Skin of body (tissue), 3 donors: ENCODE measurements at places on chromosomes 4 and X.

DNA sequence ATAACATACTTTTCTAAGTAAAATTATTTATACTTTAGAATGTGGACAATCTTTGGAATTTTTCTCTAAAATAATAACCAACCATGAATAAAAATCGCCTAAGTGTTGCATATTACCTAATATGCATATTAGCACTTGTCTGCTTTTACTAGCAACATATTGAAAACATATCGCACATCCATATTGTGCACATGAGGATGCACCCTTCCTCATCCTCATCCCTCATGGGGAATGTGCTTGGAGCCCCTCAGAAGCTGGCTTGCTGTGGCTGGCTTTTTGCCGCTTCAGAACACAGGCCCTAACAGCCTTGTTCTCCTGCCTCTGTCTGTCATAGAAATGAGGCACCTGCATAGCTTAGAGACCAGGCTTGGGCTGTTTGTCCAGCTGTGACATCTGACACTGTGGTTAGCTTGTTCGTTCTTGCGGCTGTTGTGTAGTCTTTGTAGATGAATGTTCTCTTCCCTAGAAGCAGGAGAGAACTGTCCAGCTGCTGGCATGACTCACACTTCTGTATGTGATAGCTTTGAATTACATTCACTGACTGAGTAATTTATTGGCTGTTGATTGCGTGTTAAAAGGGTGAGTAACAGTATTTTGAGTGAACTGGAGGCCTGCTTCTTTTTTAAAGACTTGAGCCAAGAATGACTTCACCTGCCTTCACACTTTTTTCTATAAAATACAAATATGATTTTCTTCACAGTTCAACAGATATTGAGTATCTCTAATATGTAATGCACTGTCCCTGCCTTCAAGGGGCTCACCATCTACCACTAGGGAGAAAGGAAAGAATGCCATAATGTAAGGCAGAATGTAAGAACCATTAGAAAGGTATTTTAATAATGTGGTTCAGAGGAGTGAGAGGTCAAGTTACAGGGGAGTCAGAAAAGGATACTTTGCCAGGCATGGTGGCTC is 81.9 kb downstream of the HMGB2 start:
- peak; percentile 11 for DNase-seq

DNA sequence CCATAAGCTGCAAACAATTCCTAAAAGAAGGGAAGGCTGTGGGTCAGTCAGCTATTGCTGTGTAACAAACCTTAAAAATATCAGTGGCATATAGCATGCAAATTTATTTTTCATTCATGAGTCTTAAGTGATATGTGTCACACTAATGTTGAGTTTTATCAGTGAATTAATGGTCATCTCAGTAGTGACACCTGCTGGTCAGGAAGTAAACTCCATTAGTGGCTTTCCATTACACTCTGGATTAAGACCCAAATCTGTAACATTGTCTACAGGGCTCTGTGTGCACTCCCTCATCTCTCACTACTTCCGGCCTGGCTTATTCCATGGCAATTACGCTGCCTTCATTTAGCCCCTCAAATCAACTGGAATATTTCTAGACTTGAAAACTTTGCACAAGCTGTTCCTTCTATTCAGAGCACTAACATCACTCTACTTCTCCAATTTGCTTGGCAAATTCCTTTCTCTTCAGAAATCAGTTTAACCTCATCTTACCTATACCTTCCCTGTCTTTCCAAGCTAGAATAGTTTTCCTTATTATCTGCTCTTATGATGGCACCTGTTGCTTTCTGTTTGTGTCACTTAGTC is 217.3 kb upstream of the TAPT1 start:
- DNase-seq: peak; percentile 4

DNA sequence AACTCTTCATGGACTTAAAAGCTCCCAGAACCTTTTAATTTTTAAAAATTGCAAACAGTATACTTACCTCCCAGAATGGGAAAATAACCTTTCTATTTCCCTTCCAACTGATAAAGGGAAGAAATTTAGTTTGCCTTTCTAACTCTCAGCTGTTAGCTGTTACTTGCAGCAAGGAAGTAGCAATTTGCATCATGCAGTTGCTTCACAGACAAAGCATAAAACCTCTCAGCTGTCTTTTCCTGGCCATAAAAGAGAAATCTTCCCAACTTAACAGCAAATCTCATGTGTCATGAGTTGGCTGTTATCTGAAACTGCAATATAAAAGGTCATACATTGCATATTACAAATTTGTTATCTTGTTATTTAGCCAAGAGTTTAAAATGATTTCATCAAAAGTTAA is 18.4 kb downstream of the C4orf17 start:
- no peak for DNase-seq

GRCh38 chr4:14241574-14241973 is 614.0 kb upstream of the BOD1L1 start:
- DNase-seq: no peak

- no peak for DNase-seq
These were observed 21.7 kb upstream of the TBC1D9 start for GRCh38 chr4:140777894-140778293.

DNA sequence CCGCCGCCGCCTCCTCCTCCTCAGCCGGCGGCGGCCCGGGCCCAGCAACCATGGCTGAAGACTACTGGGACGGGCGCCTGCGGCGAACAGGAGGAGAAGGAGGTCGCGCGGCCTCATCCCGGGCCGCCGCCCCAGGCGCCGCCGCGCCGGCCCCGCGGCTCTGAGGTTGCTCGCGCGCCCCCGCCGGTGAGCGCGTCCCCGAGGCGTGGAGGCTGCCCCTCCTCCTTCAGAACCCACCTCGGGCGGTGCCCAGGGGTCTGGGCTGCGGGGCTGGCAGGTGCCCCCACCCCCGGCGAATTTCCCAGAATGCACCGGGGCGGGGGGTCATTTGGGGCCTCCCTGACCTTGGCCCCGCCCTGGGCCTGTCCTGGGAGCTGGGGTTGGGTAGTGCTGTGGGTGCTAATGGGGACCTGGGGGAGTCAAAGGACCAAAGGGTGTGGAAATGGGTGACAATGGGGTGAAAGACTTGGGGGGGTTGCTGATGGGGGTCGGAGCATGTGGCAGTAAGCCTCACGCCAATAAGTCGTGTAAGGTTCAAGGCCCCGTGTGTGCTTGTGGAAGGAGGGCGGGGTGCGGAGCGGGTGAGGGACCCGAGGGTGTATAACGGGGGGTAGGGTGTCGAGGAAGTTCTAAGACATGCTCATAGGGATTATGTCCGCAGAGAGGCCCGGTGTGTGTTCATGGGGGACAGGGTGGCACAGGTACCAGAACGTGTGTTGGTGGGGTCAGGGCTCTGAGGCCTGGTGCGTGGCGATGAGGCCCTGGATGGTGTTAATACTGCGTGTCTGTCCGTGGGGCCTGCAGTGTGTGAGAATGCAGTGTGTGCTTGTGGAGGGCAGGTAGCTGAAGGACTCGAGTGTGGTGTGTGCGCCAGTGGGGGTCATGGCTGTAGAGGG is 687 bp downstream of the CDK16 start:
- DNase-seq: no peak

DNA sequence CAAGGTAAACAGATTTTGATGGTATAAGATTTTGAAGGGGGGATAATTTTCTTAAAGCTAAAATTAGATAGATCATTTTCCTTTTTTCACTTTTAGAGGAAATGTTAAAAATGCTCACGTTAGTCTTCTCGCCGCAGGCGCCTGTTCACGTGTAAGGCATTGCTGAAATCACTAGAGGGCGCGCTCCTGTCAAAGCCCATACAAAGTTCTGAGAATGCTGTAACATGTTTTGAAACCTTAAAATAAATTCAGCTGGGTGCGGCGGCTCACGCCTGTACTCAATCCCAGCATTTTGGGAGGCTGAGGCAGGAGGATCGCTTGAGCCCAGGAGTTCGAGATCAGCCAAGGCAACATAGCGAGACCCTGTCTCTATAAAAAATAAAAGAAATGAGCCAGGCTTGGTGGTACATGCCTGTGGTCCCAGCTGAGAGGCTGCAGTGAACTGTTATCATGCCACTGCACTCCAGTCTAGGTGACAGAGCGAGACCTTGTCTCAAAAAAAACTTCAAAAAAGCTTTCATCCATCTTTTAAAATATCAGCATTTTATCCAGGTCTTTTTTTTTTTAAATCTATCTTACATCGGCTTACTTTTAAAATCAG is 138.0 kb downstream of the RBMX2 start:
- DNase-seq: no peak

DNA sequence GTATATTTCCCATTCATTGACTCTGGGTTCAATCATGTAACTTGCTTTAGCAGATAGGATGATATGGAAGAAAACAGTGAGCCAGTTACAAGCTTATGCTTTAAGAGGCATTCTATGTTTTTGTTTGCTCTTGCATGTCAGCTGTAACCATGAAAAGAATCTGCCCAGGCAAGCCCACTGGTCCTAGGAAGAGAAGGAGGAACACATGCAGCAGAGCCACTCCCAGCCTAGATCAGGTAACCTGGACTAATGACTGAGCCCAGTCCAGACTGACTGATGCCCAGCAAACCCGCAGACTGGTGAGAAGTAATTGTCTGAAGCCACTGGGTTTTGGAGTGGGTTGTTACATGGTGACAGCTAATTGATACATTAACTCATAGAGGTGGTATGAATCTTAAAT is 167.9 kb downstream of the COL4A6 start:
- DNase-seq: no peak

GRCh38 chrX:17968367-17968766 is 107.3 kb upstream of the RAI2 start:
- no peak for DNase-seq

DNA sequence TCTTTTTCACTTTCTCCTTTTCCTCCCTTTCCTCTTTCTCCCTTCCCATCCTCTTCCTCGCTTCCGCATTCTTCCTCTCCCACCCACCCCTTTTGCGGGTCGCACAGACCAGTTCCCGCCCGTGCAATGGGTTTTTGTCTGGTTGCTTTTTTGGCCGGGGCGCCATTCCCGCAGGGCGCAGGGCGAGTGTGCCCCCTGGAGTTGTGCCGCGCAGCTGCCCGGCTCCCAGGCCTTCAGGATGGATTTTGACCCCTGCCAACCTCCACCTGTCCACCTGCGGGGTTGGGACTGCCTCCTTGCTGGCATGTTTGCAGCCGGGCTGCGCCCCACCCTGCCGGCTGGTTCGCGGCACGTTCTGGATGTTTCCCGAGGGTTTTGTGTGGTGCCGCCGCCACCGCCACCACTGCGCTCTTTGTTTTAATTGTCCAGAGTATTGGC is 578 bp upstream of the SEL1L3 start:
- no peak for DNase-seq

GRCh38 chr4:189364032-189364449 is 576.6 kb upstream of the FRG1 start:
- no peak for DNase-seq

DNA sequence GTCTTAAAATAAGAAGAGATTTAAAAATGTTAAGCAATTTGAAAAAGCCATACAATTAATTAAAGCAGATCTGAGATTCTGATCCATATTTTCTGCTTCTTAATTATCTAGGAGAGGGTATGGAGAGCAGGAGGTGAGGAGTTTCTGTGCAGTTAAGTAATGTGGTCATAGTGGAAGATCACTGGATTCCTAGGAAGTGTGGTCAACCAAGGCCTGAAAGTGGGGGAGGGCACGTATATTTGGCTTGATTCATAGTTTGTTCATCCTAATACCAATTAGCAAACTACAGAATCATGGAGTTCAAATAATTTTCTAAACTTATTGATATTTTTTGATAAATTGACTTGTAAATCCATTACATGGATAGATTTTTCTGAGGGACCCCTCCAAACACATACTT is 768.3 kb downstream of the RAPGEF2 start:
- DNase-seq: no peak

- DNase-seq: no peak
These were observed 129.0 kb upstream of the KCNIP4 start for GRCh38 chr4:22077571-22077970.

DNA sequence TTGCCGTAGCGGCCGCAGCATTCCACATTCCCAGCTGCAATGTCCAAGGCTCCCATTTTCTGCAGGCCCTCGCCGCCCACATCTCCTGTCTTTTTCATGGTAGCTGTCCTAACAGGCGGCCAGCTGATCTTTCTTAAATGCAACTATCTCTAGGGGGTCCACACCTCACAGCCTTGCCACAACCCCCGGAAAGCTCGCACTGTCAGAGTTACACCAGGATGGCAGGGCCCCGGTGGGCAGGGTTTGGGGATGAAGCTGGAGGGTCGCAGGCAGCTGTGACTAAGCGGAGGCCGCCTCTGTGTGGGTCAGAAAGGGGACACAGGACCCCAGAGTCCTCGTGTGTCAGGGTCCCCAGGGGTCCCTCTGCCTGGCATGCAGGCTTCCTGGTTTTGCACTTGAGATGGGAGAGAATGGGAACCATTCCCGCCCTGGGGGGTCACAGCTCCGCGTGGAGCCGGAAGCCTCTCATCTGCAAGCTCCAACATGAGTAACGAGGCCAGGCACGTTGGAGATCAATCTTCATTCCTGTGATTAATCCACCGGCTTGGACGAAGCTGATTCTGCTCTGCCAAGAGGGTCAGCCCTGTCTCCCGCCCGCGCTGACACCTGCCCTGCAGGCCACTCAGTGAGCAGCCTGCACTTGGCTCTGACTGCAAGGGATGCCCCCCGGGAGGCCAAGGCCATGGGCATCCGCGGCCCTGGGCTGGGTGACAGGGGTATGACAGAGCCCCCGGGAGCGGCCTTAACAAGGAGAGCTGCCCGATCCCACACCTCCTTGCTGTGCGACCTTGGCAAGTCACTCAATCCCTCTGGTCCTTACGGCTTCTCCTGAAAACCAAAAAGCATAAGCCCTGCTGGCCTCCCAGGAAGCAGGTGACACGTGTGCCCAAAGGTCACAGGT is 97.9 kb downstream of the ADRA2C start:
- no peak for DNase-seq

DNA sequence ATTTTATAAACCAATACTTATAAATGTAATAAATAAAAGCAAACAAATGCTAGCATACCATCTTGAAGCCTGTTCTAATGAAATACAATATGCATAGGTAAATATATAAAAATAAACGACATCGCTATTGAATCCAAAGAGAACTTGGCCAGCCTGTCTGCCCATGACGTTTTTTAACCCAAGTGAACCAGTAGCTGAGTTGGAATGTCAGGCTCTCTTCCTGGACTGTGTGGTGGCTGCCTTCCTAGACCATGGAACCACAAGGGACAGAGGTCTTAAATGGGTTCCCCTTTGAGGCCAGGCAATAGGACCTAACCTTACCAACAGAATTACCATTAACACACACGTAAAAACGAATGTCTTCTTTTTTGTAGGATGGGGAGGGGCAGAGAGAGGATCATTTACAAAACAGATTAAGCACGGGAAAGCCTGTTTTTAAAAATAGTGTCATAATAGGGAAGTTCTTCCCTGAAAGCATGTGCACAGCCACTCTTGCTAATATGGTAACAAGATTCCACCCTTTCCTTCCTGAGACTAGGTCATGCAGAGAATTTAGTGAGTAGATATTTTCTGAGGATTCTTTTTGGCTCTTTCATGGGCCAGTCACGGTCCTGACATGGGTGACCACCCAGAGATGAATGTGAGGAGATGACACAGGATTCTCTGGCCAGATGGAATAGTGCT is 69.4 kb upstream of the ACSL1 start:
- DNase-seq: no peak

DNA sequence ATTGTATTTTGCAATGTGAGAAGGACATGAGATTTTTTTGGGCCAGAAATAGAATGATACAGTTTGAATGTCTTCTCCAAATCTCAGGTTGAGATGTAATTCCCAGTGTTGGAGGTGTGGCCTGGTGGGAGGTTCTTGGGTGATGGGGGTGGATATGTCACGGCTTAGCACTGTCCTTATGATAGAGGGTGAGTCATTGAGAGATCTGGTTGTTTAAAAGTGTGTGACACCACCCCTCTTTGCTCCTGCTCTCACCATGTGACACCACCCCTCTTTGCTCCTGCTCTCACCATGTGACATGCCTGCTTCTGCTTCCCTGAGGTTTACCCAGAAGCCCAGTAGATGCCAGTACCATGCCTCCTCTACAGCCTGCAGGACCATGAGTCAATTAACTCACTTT is 1226.9 kb downstream of the PCDH7 start:
- no peak for DNase-seq
